ENCODE measurements at places on chromosomes 16 and 17. TPM values are rescaled to one million over a fixed set of nuclear protein-coding genes. Genes with fewer than 3 reads are reported as not detected.

- no peak overlapping the region for H3K4me3 ChIP-seq
- H3K4me1 ChIP-seq, result peaks cover 20% of the 10 kb centered on the region
- no peak for DNase-seq
- no peak overlapping the region for H3K27ac ChIP-seq
- no peaks in the 10 kb centered on the region for H3K27me3 ChIP-seq
Measured at GRCh38 chr17:27544350-27545131, 86.4 kb upstream of the LGALS9 start.

- H3K4me3 ChIP-seq, result no peak overlapping the region
- H3K4me1 ChIP-seq, result peaks cover 48% of the 10 kb centered on the region
- DNase-seq, result no peak
- H3K27ac ChIP-seq, result no peak overlapping the region
- peaks cover 17% of the 10 kb centered on the region for H3K36me3 ChIP-seq
Measured at GRCh38 chr16:89315271-89315670, 97.8 kb downstream of the ZNF778 start.

CEP131 gene
- total RNA-seq, result 5.8 TPM

- H3K4me3 ChIP-seq, result peak overlapping the region; percentile 61
- peaks cover 14% of the 10 kb centered on the region for H3K4me1 ChIP-seq
Measured at GRCh38 chr17:57662644-57663308, 82.3 kb downstream of the CCDC182 start.

GRCh38 chr16:7150230-7150629 lies 182.4 kb upstream of the RBFOX1 start:
- H3K27me3 ChIP-seq, result no peaks in the 10 kb centered on the region
- no peak overlapping the region for H3K4me3 ChIP-seq
- DNase-seq, result no peak
- H3K36me3 ChIP-seq, result no peaks in the 10 kb centered on the region

- DNase-seq, result no peak
- peaks cover 17% of the 10 kb centered on the region for H3K4me1 ChIP-seq
- H3K27ac ChIP-seq, result no peak overlapping the region
- no peak overlapping the region for H3K4me3 ChIP-seq
Measured at GRCh38 chr17:77254951-77255825, 114.4 kb downstream of the SEC14L1 start.

DNA sequence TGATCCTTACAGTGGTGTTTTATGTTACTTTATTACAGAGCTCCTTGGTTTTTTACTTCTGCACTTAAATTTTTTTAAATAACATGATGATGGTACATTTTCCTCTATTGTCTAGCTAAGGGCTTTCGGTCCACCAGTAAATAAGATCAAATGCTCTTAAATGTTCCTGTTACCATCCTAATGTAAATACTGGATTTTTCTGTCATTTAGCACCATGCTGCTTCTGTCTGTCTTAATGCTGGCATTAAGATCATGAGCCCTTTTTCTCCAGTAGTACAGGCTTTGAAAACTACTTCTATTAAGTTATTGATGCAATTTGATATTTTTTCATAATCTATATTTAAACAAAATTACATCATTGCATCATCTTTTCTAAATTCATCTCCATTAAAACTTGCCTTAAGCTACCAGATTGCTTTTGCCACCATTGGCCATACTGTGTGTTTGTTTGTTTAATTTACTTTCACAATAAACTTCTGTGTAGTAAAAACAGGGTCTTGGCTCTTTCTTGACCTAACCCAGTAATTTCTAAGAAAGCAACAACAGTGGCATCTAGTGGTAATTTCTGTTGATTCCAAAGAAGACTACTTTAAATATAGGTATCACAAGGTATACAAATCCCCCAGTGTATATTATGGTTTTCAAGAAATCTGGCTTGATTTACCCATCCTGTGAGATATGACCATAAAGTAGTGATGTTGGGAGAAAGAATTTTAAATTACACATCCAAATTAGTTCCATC lies 9.0 kb upstream of the PHAF1 start:
- no peak overlapping the region for H3K27ac ChIP-seq
- no peaks in the 10 kb centered on the region for H3K36me3 ChIP-seq
- H3K27me3 ChIP-seq, result no peaks in the 10 kb centered on the region
- H3K4me1 ChIP-seq, result no peaks in the 10 kb centered on the region
- no peak overlapping the region for H3K4me3 ChIP-seq
- DNase-seq, result no peak

GRCh38 chr17:74080656-74081582 lies 122.6 kb upstream of the RPL38 start:
- H3K36me3 ChIP-seq, result no peaks in the 10 kb centered on the region
- peaks cover 3% of the 10 kb centered on the region for H3K27me3 ChIP-seq
- no peaks in the 10 kb centered on the region for H3K4me1 ChIP-seq
- no peak overlapping the region for H3K4me3 ChIP-seq
- no peak for DNase-seq

GRCh38 chr16:89074803-89075688 lies 18.6 kb upstream of the ACSF3 start:
- H3K27ac ChIP-seq, result no peak overlapping the region
- H3K4me3 ChIP-seq, result no peak overlapping the region
- H3K4me1 ChIP-seq, result no peaks in the 10 kb centered on the region
- no peaks in the 10 kb centered on the region for H3K36me3 ChIP-seq
- no peak for DNase-seq

GRAPL gene
- total RNA-seq, result 3.0 TPM

KRTAP9-8 gene
- total RNA-seq, result not detected

ITGAL gene
- total RNA-seq, result 5.4 TPM

DNA sequence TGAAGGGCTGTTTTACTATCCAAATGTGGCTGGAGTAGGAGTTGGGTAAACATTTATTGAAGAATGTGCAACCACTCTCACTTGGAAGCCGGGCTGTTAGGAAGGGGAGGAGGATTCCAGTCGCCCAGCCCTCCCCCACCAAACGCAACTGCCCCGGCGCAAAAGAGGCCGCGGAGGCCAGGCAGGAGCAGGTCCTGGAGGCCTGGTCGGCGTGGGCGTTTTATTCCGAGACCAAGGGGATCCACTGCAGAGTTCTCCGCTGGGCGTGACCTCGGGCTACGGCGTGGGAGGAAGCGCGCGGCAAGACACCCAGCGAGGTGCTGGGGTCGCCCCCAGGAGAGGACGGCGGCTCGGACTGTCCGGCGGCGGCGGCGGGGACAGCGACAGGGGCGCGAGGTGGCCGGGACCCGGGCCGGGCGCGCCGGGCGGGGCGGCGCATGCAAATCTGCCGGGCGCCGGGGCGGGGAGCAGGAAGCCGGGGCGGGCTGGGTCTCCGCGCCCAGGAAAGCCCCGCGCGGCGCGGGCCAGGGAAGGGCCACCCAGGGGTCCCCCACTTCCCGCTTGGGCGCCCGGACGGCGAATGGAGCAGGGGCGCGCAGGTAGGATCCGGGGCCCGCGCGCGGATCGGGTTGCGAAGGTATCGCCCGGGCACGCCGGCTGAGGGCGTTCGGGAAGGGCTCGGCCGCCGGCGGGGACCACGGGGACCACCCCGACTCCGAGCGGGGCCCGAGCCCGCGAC lies at the start of gene IL4R:
Gene IL4R (plus strand): TSS at position 553 of the 739 bp plus-strand sequence. CDS start 26,230 bp downstream, outside the sequence.
- peak; percentile 56 for DNase-seq
- H3K4me1 ChIP-seq, result peaks cover 41% of the 10 kb centered on the region
- H3K4me3 ChIP-seq, result peak within 1 kb of the TSS; percentile 81
- peak within 1 kb of the TSS; percentile 92 for H3K27ac ChIP-seq
- H3K27me3 ChIP-seq, result no peaks in the 10 kb centered on the region

- no peak overlapping the region for H3K4me3 ChIP-seq
- DNase-seq, result no peak
- H3K4me1 ChIP-seq, result no peaks in the 10 kb centered on the region
- no peak overlapping the region for H3K27ac ChIP-seq
- no peaks in the 10 kb centered on the region for H3K27me3 ChIP-seq
- H3K36me3 ChIP-seq, result no peaks in the 10 kb centered on the region
Measured at GRCh38 chr16:50396761-50397535, 28.2 kb upstream of the BRD7 start.

GRCh38 chr16:13165024-13165423 lies 263.6 kb downstream of the SHISA9 start:
- H3K36me3 ChIP-seq, result no peaks in the 10 kb centered on the region
- no peak for DNase-seq
- H3K27me3 ChIP-seq, result no peaks in the 10 kb centered on the region
- H3K27ac ChIP-seq, result no peak overlapping the region
- no peak overlapping the region for H3K4me3 ChIP-seq

DNA sequence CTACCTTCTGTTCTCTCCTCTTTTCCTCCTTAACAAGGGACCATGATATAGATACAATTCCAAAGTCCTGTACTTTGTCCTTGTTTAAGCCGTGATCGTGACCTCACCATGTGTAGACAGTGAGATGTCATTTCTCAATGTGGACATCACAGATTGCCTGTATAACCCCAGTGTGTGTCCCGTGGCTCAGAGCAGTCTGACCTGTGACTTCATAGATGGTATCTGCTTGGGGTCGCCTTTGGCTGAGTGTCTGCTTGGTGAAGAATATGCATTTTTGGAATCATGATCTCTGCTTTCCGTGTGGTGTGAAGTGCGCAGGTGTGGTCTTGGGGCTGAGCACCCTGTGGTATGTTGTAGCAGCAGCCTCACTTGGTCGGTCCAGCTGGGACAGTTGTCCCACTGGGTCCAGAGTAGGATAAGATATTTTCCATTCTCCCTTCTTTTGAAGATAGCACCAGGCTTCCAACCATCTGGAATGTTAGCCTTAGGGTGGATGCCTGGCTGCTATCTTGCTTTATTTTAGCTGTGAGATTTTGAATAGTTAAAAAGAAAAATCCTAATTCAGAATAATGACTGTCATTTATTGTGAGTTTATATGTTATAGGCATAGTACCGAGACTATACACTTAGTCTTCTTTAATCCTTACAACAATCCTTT lies 13.4 kb downstream of the MSI2 start:
- no peak overlapping the region for H3K27ac ChIP-seq
- no peak overlapping the region for H3K4me3 ChIP-seq
- H3K4me1 ChIP-seq, result no peaks in the 10 kb centered on the region
- DNase-seq, result no peak
- H3K36me3 ChIP-seq, result peaks cover 19% of the 10 kb centered on the region

NPIPA2 gene
- total RNA-seq, result 2.6 TPM

SPATA22 gene
- total RNA-seq, result not detected

DNA sequence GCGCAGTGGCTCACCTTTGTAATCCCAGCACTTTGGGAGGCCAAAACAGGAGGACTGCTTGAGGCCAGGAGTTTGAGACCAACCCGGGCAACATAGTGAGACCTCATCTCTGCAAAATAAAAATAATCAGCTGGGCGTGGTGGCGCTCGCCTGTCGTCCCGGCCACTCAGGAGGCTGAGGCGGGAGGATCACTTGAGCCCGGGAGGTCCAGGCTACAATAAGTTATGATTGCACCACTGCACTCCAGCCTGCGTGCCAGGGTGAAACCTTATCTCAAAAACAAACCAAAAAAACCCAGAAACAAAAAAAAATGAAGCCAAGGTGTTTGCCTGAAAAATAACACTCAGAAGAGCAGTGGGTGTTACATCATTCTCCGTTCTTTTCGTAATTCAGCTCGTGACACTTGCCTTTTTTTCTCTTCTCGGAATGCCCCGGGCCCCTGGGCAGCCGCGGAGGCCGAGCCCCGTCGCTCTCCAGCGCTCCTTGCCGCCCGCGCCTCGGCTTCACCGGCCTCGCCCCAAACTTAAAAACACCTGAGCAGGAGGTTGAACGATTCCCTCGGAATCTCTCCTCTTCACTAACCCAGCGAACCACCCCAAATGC lies 17.0 kb downstream of the PRCD start:
- no peak for DNase-seq
- H3K4me1 ChIP-seq, result peaks cover 5% of the 10 kb centered on the region
- H3K27ac ChIP-seq, result peak overlapping the region; percentile 81
- no peaks in the 10 kb centered on the region for H3K27me3 ChIP-seq

GRCh38 chr17:31888124-31888523 lies 13.4 kb downstream of the UTP6 start:
- no peaks in the 10 kb centered on the region for H3K4me1 ChIP-seq
- no peaks in the 10 kb centered on the region for H3K27me3 ChIP-seq
- H3K27ac ChIP-seq, result no peak overlapping the region

- no peaks in the 10 kb centered on the region for H3K27me3 ChIP-seq
- H3K4me1 ChIP-seq, result peaks cover 38% of the 10 kb centered on the region
- DNase-seq, result no peak
Measured at GRCh38 chr16:27253526-27253930, 15.0 kb downstream of the NSMCE1 start.

CENPX gene
- total RNA-seq, result 31.4 TPM

- no peak overlapping the region for H3K4me3 ChIP-seq
- H3K4me1 ChIP-seq, result peaks cover 15% of the 10 kb centered on the region
- no peak overlapping the region for H3K27ac ChIP-seq
- H3K36me3 ChIP-seq, result no peaks in the 10 kb centered on the region
- no peaks in the 10 kb centered on the region for H3K27me3 ChIP-seq
Measured at GRCh38 chr16:85181739-85182129, 69.5 kb upstream of the CIBAR2 start.

FOXO3B gene
- 9.9 TPM for total RNA-seq

DNA sequence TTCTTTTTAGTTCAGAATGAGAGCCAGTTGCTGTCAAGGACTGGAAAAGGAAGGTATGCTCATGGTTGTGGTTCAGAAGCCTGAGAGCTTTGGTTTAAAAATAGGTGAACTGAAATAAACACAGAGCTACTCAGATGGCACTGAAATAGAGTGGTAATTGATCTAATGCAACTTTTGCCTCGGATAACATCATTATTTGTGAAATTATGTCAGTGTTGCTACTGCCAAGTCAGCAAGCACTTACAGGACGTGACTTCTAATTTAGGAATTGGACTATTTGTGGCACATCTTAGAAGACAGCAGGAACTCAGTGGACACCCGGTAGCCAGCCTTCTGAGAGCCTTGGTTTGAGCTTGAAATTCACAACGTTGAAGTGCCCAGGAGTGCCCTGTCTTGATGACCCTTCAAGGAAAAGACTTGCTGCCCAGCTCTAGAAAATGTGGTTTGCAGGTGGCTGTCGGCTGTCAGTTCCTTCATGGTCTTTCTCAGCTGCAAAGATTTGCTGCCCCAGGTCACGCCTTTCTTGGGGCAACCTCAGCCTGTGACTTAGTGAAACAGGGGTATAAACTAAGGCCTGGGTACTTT lies 42.0 kb upstream of the XYLT1 start:
- DNase-seq, result no peak
- H3K27me3 ChIP-seq, result no peaks in the 10 kb centered on the region
- no peak overlapping the region for H3K4me3 ChIP-seq
- no peaks in the 10 kb centered on the region for H3K4me1 ChIP-seq
- no peaks in the 10 kb centered on the region for H3K36me3 ChIP-seq
- no peak overlapping the region for H3K27ac ChIP-seq

DNA sequence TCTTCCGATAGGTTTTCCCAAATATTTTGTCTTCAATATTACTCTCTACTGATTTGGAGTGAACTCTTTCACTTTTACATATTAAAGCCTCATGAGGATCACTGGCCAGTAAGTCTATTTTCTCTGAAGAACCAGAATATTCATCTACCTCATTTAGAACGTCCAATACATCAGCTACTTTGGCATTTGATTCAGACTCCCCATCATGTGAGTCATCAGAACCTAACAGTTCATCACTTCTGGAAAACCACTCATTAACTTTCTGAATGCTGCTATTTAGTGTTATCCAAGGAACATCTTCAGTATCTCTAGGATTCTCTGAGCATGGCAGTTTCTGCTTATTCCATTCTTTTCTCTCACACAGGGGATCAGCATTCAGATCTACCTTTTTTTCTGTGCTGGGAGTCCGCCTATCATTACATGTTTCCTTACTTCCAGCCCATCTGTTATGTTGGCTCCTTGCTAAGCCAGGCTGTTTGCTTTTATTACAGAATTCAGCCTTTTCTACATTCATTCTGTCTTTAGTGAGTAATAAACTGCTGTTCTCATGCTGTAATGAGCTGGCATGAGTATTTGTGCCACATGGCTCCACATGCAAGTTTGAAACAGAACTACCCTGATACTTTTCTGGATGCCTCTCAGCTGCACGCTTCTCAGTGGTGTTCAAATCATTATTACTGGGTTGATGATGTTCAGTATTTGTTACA lies 30.9 kb downstream of the BRCA1 start:
- H3K4me1 ChIP-seq, result peaks cover 24% of the 10 kb centered on the region
- H3K27ac ChIP-seq, result peak overlapping the region; percentile 42
